Astrocyte of the spinal cord (primary cell): ENCODE measurements at places on chromosomes 16 and 17.

- DNase-seq = no peak
Measured at GRCh38 chr16:8576141-8577004, 13.9 kb downstream of the TMEM114 start.

DNA sequence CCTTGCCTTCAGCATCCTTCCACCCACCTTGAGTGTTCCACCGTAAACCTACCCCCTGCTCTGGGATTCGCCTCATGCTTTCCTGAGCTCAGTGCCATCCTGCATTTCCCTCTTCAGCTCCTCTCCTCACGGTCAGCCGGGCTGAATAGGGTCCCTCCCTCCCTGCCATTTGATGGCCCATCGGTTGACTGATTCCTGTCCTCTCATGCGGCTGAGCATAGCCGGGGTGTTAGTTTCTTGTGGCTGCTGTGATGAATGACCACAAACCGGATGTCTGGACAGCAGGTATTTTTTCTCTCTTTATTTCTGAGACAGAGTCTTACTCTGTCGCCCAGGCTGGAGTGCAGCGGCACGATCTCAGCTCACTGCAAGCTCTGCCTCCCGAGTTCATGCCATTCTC, 44.1 kb upstream of the MGAT5B start:
- DNase-seq = no peak

- DNase-seq = peak; percentile 62
Measured at GRCh38 chr16:66569827-66570405, 3.7 kb downstream of the CMTM1 start.

- DNase-seq = peak; percentile 3
Measured at GRCh38 chr16:64693946-64694345, 427.9 kb downstream of the CDH11 start.

- DNase-seq = no peak
Measured at GRCh38 chr16:9647981-9648701, 534.1 kb downstream of the GRIN2A start.

- no peak for DNase-seq
Measured at GRCh38 chr16:74558873-74559272, 48.0 kb downstream of the GLG1 start.

DNA sequence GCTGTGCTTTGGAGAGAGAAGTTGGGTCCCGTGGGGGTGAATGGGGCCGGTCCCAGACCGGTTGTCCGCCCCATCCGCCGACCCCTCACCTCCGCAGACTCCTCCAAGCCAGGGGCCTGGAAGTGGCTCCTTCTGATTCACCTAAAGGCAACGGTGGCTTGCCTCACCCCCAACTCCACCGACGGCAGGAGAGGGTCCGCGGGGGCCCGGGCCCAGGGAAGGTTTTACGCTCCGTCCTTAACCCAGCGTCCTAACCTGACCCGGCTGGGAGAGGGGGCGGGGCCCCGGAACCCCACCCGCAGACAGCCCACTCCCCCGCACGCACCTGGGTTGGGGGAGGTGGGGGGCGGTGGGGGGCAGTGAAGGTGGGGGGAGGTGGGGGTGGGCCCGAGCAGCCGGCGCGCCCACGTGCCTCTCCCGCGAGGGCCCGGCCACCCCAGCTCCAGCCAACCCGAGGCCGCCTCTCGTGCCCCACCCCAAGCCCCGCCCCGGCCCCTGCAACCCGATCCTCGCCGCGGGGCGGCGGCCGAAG, 12.7 kb upstream of the CD300A start:
- DNase-seq = peak; percentile 54

- no peak for DNase-seq
Measured at GRCh38 chr16:26161461-26162180, 469.9 kb downstream of the HS3ST4 start.

DNA sequence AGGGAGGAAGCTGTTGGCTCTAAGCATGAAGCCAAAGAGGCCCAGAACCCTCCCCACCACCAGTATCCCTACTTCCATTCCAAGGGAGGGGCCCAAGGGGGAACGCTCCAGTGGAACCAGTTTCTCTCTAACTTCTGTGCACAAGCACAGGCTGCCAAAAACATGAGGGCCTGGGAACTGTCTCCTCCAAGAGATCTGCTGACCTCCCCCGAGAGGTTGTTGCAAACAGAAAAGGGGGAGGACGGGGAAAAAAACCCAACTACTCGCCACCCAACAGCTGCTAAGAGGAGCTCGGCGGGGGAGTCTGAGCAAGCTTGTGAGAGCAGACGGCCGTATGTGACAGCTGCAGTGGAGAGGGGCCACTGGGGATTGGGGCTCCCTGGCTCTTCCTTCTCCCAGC, 15.7 kb upstream of the SLC35B1 start:
- DNase-seq = no peak

- no peak for DNase-seq
Measured at GRCh38 chr17:64264891-64265290, 1.8 kb upstream of the TEX2 start.

GRCh38 chr16:9996221-9996620, 186.0 kb downstream of the GRIN2A start:
- DNase-seq = no peak

- peak; percentile 32 for DNase-seq
Measured at GRCh38 chr16:2532494-2533141, 1.4 kb upstream of the CEMP1 start.

DNA sequence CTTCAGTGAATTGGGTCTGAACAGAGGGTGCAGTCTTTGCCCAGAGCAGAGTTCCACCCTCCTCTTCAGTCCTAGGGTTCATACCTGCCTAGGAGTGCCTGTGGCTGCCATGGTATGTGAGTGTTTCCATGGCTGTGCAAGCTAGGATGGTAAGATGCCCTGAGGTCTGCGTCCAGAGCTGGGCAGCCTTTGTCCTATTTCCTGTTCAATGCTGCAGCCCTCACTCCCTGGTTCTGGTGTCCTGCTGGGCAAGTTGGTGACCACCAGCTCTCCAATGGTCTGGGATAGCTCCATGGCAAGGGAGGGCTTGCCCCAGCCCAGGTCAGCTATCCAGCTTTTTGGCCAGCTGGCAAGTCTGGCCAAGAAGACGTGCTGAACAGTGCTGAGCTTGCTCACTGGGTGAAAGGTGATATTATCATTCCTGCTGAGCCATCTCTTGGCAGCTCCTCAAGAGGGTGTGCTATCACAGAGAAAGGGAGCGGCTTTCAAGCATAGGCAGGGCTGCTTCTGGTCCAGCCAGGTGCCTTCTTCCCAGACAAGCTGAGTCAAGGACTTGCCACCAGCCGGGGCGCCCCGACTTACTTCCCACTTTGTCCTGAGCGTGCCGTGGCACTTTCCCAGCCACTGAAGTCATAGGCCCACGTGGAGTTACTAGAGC, 13.0 kb upstream of the NFATC3 start:
- peak; percentile 51 for DNase-seq
